ENCODE measurements at places on chromosomes 6 and 20.

DNA sequence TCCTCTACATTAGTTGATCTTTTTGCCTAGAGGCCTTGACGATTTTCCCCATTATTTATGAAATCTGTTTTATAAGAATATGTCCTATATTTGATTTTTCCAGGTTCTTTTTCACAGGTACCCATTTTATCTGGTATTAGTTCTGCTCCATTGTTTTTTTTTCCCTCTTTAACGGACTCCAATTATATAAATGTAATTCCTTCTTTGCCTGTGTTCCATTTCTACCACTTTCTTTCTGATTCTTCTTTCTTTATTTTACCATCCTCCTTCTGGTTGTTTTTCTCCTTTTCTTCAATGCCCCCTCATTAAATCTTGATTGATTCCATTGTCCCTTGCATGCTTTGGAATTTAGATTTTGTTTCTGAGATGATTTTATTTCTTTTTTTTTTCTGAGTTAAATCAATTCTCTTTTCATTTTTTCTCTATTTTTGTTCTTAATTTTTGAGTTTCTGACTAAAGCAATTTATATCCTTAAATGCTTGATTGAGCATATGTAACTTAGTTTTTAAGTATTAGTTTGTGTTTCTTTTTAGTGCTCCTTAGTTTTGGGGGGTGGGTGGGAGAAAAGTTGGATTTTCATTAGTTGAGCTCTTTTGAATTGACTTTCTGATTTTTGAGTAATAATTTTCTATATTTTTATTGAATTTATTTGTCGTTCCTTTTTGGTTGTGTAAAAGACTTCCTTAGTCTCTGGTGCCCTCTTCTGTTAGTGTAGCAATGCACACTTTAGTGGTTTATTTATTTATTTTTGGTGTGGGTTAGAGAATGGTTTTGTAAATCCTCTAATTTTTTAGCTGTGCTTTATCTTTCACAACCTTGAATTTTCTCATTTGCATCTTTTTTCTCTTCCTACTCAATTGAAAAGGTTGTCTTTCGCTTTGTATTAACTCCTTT, 140.8 kb downstream of the FARS2 start:
- H3K4me1 ChIP-seq, result peaks cover 17% of the 10 kb centered on the region
- peaks cover 2% of the 10 kb centered on the region for H3K36me3 ChIP-seq
- no peaks in the 10 kb centered on the region for H3K27me3 ChIP-seq
- DNase-seq, result no peak

GRCh38 chr6:44715188-44715587, 327.7 kb downstream of the CDC5L start:
- H3K36me3 ChIP-seq, result no peaks in the 10 kb centered on the region
- no peaks in the 10 kb centered on the region for H3K4me1 ChIP-seq
- no peak overlapping the region for H3K4me3 ChIP-seq
- no peak overlapping the region for H3K27ac ChIP-seq

GRCh38 chr6:25655723-25656122, 3.7 kb downstream of the SCGN start:
- no peak for DNase-seq
- H3K4me3 ChIP-seq, result no peak overlapping the region
- H3K27ac ChIP-seq, result no peak overlapping the region
- peaks cover 51% of the 10 kb centered on the region for H3K27me3 ChIP-seq

DNA sequence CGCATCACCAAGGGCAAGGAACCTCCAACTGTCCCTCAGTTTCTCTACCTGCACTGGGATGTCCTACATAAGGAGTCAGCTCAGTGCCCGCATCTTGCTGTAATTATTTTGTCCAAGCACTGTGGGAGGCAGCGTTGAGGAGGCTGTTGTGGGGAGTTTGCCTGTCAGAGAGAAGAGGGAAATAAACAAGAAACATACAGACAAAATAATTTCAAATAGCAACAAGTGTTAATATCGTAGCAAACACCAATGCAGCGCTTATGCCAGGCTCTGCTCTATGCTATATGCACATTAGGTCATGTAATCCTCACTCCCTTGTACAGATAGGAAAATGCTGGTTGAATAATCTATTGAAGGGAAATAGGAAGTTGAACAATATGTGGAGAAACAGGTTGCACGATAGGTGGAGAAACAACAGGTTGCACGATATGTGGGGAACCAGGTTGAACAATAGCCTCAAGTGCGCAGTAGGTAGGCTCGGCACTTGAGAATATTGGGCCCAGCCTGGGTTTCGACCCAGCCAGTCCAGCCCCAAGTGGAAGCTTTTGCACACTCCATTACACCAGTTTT, 91.2 kb upstream of the SIRPA start:
- H3K27ac ChIP-seq, result no peak overlapping the region
- H3K4me1 ChIP-seq, result peaks cover 15% of the 10 kb centered on the region
- H3K4me3 ChIP-seq, result peak overlapping the region; percentile 27
- no peaks in the 10 kb centered on the region for H3K36me3 ChIP-seq
- no peak for DNase-seq

DNA sequence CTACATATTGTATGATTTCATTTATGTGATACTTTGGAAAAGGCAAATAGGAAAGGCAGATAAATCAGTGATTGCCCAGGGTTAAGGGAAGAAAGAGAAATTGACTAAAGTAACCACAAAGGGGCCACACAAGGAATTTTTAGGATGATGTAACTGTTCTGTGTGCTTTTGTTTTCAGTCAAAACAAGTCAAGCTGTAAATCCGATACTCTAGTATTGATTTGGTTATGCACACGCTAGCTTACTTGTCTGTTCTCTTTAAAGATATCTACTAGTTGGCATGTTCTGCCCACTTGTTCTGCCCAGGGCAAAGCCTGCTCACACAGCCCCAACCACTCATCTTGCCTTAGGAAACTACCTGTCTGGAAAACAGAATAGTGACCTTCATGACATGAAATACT, 6.4 kb downstream of the FBXL4 start:
- H3K36me3 ChIP-seq, result peaks cover 46% of the 10 kb centered on the region
- H3K27ac ChIP-seq, result no peak overlapping the region
- H3K4me3 ChIP-seq, result no peak overlapping the region
- DNase-seq, result no peak
- no peaks in the 10 kb centered on the region for H3K27me3 ChIP-seq
- peaks cover 45% of the 10 kb centered on the region for H3K4me1 ChIP-seq

GRCh38 chr20:609371-609964, 641 bp downstream of the TCF15 start:
- peaks cover 53% of the 10 kb centered on the region for H3K27me3 ChIP-seq
- H3K27ac ChIP-seq, result no peak overlapping the region
- H3K4me3 ChIP-seq, result no peak overlapping the region
- DNase-seq, result no peak
- H3K36me3 ChIP-seq, result no peaks in the 10 kb centered on the region

- H3K27ac ChIP-seq, result no peak overlapping the region
- no peak for DNase-seq
- H3K4me3 ChIP-seq, result no peak overlapping the region
- H3K4me1 ChIP-seq, result no peaks in the 10 kb centered on the region
Measured at GRCh38 chr6:47454713-47455396, 22.7 kb upstream of the CD2AP start.

- H3K27me3 ChIP-seq, result no peaks in the 10 kb centered on the region
- H3K36me3 ChIP-seq, result no peaks in the 10 kb centered on the region
- DNase-seq, result no peak
- H3K27ac ChIP-seq, result no peak overlapping the region
- H3K4me3 ChIP-seq, result no peak overlapping the region
Measured at GRCh38 chr6:100138346-100139022, 144.5 kb upstream of the MCHR2 start.

- H3K27ac ChIP-seq, result no peak overlapping the region
- peaks cover 5% of the 10 kb centered on the region for H3K4me1 ChIP-seq
- H3K27me3 ChIP-seq, result peaks cover 5% of the 10 kb centered on the region
- no peak for DNase-seq
- no peaks in the 10 kb centered on the region for H3K36me3 ChIP-seq
- no peak overlapping the region for H3K4me3 ChIP-seq
Measured at GRCh38 chr20:16760431-16761304, 12.5 kb downstream of the OTOR start.

DNA sequence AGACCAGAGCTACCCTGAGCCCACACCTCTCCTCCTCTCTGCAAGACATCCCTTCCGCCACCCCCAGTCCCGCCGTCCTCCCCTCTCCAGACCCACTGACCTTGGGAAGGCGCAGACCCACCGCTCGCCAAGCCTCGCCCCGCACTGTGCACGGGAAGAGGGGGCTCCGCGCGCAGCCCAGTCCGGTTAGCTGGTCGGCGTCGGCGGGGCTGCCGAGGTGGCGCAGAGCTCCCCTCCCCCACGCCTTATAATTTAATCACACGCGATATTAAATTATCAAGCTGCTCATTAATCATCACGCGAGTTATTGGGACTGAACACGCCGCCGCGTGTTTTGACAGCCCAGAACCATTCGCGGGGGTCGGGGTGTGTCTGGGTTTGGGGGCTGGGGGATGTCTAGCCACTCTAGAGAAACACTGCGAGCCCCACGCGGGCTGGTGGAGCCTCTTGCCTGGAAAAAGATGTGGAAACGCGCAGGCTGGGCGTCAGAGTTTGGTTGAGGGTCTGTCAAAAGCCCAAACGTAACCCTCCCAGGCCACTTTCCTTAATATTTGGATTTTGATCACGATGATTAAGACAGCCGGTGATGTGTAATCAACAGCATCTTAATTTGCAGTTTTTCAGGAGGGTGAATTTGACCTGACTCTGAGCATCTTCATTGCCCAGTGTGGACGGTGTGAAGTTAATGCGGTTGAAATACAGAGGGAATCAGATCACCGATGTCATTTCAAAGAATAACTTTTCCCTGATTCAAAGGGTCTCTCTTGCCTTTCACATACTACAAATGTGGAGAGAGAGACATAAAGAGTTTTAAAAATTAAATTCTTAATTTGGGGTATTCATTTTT, at the start of gene LINC00237:
TSS of gene LINC00237 (minus strand) at position 188 of the 847 bp plus-strand sequence.
- H3K4me1 ChIP-seq, result peaks cover 20% of the 10 kb centered on the region
- no peaks in the 10 kb centered on the region for H3K36me3 ChIP-seq
- DNase-seq, result no peak
- no peak within 1 kb of the TSS for H3K4me3 ChIP-seq

- H3K4me1 ChIP-seq, result no peaks in the 10 kb centered on the region
- no peak for DNase-seq
- no peak overlapping the region for H3K27ac ChIP-seq
Measured at GRCh38 chr6:133428295-133428694, 187.1 kb downstream of the EYA4 start.

DNA sequence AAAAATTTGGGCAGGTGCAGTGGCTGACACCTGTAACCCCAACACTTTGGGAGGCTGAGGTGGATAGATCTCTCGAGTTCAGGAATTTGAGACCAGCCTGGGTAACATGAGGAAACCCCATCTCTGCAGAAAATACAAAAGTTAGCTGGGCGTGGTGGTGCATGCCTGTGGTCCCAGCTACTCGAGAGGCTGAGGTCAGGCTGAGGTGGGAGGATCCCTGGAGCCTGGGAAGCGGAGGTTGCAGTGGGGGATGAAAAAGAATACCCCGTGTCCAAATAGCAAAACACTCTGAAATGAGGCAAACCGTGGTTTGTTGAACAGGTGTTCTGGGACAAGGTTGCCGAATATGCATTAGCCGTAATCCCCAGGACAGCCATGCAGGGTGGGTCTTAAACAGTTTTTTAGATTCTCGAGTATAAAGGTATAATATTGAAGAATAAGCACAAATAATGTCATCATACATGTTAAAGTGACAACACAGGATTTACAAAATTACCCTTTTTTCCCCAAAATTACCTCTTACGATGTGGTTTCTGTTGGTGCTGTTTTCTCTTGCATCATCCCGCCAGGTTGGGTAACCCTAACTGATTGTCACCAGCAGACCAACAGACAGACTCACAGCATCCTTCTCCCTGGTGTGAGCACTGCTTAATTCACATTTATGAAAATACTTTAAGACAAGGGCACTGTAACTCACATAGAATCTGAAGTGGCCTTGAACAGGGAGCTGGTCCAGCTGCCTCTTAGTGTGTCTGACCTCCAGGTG, 9.1 kb downstream of the DNAJC5 start:
- H3K27me3 ChIP-seq, result no peaks in the 10 kb centered on the region
- peak overlapping the region; percentile 3 for H3K27ac ChIP-seq
- no peak for DNase-seq
- H3K4me1 ChIP-seq, result peaks cover 51% of the 10 kb centered on the region

DNA sequence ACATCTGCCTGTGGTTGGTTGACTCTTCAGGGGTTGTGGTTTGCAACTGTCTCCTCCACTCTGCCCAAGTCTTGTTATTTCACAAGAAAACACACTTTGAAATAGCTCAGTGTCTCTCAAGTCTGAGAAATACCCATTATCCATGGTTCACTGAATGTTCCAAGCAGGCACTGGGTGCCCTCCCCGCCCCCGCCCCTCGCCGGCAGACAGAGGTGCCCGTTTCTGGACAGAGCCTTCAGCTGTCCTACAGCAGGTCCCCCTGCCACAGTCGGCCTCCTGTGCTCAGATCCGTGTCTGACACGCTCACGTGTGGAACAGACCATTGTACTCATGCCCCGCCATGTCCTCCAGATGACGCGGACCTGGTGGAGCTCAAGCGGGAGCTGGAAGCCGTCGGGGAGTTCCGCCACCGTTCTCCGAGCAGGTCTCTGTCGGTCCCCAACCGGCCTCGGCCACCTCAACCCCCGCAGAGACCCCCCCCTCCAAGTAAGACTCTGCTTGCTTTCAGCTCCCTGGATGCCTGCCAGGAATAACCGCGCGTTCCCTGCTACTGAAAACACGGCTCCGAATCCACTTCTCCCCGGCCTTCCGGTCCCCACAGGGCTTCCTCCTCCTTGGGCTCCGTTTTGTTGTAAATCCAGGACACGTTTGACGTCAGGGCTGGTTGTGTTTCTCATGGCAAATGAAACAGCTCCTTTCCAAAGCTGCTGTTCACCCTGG, 81.4 kb downstream of the SERAC1 start:
- H3K4me3 ChIP-seq, result no peak overlapping the region
- H3K36me3 ChIP-seq, result peaks cover 42% of the 10 kb centered on the region
- H3K4me1 ChIP-seq, result no peaks in the 10 kb centered on the region
- no peak overlapping the region for H3K27ac ChIP-seq
- H3K27me3 ChIP-seq, result no peaks in the 10 kb centered on the region
- DNase-seq, result no peak

DNA sequence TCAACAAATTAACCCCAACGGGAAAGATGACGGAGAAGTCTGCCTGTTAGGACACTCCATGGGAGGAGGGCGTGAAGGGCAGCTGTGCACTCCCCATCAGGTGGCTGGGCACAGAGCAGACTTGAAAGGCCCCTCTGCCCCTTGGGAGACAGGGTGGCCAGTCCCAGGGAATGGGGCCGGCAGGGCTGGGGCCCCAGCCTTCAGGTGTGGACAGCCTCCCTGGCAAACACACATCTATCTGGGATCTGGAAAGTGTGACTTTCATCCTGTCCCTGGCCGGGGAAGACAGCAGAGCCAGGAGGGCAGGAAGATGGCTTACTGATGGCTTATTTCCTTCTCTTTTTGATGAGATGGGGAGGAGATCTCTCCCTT, 4.5 kb upstream of the FRMD1 start:
- no peaks in the 10 kb centered on the region for H3K4me1 ChIP-seq
- no peaks in the 10 kb centered on the region for H3K36me3 ChIP-seq
- no peaks in the 10 kb centered on the region for H3K27me3 ChIP-seq
- DNase-seq, result no peak

DNA sequence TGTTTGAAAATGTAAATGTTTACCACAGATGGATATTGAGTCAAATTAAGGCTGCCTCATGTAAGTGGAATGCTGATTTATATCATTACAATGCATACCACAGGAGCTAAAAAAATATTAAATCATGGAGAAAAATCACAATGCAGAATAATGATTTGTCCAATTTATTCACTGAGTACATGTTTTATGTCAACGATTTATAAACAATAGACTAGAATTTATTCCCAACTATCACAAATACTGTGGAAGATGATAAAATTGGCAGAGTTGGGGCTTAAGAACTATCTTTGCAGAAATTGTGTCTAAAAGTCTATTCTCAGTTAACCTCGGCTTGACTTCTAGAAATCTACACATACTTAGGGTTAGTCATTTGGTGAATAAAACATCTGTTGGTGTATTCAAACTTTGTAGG, 472.1 kb upstream of the MARCKS start:
- no peaks in the 10 kb centered on the region for H3K27me3 ChIP-seq
- H3K4me1 ChIP-seq, result no peaks in the 10 kb centered on the region
- H3K27ac ChIP-seq, result no peak overlapping the region
- no peak overlapping the region for H3K4me3 ChIP-seq
- no peaks in the 10 kb centered on the region for H3K36me3 ChIP-seq
